Urothelium cell line (cell line): ENCODE measurements at places on chromosomes 16 and 17.

GRCh38 chr16:2842340-2843000 is 12.4 kb downstream of the ZG16B start:
- DNase-seq = no peak

DNA sequence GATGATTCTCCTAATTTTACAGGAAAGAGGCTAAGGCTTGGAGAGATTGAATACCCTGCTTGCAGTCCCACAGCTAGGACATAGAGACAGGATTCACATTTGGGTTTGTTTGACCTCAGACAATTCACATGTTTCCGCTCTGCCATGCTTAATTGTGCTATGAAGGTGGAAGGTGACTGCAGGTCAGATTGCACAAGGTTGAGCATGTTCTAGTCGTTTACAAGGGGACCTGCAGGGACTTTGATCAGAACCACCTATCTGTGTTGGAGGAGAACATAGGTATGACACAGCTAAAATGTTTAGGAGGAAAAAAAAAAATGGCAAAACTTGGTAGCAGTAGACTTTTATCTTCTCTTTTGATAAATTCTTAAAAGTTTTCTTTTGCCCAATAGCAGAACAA is 4.9 kb upstream of the ANKFN1 start:
- no peak for DNase-seq

DNA sequence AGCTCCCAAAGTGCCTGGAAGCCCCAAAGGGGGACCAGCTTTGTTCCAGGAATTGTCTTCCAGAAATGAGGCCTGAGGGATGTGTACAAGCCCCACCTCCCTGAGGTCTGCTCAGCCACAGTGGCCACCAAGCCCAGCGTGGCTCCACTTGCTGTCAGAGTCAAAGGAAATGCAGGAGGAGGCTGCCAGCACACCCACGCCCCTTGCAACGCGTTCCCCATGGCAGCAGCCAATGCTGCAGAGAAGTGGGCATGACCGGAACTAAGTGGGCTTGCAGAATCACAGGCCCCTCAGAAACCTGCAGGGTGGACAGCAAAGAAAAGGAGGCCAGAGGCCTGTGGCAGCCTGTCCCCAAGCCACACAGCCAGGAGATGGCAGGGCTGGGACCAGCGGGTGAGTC is 320.8 kb downstream of the FOXL1 start:
- no peak for DNase-seq

DNA sequence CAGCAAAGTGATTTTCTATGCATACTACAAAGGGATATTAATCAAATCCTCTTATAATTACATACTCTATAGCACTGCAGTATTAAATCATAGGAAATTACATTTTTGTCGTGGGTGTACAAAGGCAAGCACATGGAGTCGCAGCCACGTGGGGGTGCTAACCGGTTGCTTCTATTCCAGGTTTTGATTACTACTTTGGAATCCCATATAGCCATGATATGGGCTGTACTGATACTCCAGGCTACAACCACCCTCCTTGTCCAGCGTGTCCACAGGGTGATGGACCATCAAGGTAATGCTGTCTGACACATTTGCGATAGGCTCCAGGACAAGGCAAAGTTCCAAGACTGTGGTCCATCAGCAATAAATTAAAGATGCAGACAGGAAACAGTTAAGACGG is 60.1 kb downstream of the ARSG start:
- DNase-seq = no peak

- DNase-seq = no peak
Measured at GRCh38 chr17:50651661-50652060, 17.0 kb downstream of the ABCC3 start.

- DNase-seq = no peak
Measured at GRCh38 chr16:76487411-76488064, 210.3 kb downstream of the CNTNAP4 start.
